ENCODE measurements at places on chromosomes 6 and 20.
A peak's percentile ranks its signal among the peaks of the same experiment; 100 is the strongest.

- DNase-seq, result no peak
Observed at GRCh38 chr20:24787071-24787470, 162.0 kb upstream of the CST7 start.

DNA sequence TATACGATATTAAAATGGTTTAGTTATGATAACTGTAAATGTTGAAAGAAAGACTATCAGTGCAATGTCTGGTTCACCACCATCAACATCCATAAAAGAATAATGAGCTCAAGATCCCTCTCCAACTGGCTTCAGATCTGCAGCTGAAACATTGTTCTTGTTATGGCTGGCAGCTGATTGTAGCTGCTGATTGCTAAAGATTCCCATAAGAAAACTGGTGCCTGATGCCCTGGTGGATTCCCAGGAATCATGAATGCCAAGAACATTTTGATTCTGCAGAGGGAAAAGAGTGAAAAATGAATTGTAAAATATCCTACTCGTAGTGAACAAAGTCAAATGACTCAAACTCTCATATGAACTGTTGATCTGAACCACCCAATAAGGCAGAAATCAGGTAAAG is 1160.2 kb downstream of the EPHA7 start:
- no peak for DNase-seq

GRCh38 chr6:73309785-73310502 is 44.1 kb downstream of the DPPA5 start:
- DNase-seq, result peak; percentile 90

GRCh38 chr20:60715172-60715571 is 536.9 kb upstream of the CDH4 start:
- no peak for DNase-seq

DNA sequence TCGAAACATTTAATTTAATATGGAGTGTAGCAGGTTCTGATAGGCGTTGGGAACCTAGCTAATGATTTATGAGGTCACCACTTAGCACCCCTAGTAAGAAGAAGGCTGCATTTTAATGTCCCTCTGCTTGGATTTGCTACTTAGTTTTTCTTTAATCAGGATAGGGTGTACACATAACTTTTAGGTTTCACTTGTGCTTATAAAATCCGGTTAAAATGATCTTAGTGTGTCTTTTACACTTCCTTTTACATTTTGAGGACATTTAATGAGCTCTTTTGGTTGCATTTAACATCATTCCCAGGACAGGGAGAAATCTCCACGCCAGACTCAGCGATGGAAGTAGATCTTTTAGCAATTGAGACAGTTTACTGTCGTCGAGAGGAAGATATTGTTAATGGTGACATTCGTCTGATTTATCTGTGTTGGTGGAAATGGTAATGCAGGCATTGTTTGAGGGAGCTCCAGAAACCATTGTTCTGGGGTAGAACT is 5.6 kb downstream of the TFAP2A start:
- DNase-seq, result no peak

- DNase-seq, result peak; percentile 75
Observed at GRCh38 chr6:151389618-151390275, 1.6 kb downstream of the ZBTB2 start.

- DNase-seq, result no peak
Observed at GRCh38 chr20:51703400-51704287, 64.5 kb downstream of the ATP9A start.

DNA sequence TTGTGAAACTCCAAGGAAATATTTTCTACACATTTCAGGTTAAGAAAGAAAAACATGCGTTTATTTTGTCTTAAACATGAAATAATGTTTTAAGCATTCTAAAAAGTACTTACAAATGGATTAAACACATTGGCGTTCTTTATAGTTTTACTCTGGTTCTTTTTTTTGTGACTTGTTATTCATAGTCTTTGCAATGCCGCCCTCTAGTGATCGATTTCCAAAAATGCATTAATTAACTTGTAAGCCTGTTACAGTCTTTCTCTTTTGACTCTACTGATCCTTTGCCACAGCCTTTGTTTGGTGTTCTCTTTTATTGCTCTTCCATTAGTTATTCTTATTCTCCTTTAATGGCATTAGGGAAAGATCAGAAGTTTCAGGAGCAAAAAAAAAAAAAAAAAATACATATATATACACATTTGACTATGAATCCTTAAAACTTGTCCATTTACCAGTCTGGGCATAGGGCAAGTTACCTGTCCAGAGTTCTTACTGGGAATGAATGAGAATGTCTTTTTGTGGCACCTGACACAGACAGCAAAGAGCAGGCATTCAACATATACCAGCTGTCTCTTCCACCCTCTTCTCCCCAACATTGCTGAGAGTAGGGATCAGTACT is 59.9 kb downstream of the MACROD2 start:
- peak; percentile 52 for DNase-seq

- DNase-seq, result peak; percentile 60
Observed at GRCh38 chr6:111871725-111872400, 1.4 kb downstream of the FYN start.

DNA sequence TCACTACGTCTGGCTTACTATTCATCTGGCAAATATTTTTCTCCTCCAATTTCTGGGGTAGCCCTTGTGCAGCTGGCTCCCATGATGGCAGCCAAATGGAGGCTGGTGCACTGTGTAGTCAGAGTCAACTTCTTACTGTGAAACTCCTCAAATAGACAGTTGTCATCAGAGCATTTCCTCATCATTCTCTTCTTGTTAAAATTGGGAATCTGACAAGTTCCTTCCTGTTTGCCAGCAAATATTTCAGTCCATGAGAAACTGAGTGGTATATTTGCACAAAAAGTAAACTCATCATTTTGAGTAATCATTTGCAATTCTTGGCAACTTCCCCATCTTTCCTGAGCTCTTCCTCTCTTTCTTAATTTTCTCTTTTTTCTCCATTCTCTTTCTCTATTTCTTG is 394.9 kb upstream of the RGS17 start:
- DNase-seq, result no peak

DNA sequence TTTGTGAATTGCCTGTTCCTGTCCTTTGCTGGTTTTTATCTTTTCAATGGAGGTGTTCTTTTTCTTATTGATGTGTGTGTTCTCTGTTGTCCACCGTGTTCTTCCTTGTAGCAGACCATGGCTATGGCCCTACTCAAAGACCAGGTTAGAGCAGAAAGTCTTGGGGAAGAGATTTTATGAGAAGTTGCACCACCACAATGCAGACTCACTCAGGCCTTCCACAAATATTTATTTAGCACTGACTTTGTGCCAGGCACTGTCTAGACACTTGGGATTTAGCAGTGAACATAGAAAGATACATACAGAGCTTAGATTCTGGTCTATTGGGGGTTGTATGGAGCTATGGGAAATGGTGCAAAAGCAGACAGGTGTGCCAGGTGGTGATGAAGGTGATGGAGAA is 98.8 kb downstream of the DTD1 start:
- DNase-seq, result no peak

GRCh38 chr6:140809694-140810101 is 1323.0 kb upstream of the GJE1 start:
- DNase-seq, result no peak

- DNase-seq, result no peak
Observed at GRCh38 chr6:126803769-126804168, 314.7 kb upstream of the RSPO3 start.

DNA sequence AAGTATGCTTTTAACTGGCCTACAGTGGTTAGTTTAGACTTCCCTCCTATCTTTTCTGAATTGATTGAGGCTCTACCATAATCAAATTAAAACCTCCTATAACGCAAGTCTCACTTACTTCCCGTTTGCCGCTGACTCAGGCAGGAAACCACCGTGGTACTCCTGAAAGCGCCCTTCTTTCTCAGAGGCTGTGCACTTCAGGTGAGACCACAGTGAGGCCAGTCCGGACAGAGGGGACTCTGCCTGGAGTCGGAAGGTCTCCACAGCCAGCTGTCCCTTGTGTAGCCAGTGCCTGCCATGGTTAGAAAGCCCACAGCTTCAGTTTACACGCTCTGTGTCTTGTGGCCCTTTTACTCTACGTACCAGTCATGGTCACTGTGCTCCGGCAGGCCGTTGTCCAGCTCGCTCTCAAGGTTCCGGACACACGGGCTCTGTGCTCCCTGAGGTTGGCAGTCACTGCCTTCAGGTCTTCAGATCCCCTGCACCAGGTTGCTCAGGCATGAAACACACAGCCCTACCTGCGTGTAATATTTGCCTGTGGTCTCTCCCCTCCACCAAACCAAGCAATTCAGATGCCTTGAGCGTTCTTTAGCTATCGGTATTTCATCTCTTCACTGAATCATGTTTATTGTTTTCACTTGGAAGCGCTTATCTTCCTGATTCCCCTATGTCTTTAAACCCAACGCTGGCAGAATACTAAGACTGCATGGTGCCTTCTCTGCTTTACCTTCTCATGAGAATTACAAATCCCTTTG is 178.8 kb downstream of the SMOC2 start:
- no peak for DNase-seq

DNA sequence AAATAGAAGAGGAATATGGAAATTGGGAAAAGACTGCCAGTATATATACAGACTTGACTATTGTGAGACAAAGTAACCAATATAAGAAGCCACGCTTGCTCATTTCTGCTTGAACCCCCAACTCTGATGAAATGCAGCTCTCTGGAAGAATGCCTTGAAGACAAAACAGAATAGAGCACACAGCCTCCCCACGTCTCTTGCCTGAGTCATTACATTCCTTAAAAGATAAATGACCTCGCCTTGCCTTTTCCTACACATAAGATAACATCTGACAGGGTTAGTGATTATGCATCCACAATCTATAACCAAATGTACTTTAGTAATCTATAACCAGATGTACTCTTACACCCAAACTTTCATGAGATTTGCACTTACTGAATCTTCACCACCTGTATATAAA is 141.1 kb upstream of the EEF1E1 start:
- DNase-seq, result no peak

DNA sequence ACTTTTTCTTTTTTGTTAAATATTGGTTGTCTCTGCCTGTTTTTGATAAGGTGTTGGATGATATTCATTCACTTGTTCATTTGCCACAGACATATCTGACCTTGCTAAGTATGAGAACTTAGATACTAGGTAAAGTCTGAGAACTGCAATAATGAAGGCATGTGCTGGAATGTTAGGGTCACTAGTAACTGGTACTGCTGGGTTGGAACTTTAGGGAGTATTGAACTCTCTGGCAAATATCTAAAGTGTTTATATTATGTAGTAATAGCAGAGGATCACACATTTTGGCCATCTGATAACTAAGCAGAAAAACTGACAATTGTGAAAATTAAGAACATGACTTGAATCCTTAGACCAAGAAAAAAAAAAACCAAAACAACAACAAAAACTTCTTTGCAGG is 162.7 kb downstream of the MEI4 start:
- no peak for DNase-seq

DNA sequence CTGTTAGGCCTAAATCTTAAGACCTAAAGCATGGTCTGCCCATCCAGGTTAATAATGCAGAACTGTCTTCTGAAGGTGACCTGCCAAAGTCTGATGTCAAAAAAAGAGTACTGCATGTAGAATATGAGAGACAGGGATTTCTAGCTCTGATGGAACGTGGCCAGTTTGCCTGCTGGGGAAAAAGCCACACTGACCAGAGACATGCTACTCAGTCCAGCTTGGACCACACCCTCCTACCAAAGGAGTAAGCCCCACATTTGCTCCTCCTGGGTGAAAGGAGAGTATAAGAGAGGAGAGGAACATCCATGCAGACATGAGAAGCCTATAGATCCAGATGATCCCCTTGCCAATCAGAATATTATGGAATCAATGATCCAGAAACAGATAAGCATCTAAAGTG is 229.9 kb upstream of the RUNX2 start:
- DNase-seq, result no peak

- DNase-seq, result no peak
Observed at GRCh38 chr6:29547573-29547972, 12.0 kb downstream of the UBD start.

DNA sequence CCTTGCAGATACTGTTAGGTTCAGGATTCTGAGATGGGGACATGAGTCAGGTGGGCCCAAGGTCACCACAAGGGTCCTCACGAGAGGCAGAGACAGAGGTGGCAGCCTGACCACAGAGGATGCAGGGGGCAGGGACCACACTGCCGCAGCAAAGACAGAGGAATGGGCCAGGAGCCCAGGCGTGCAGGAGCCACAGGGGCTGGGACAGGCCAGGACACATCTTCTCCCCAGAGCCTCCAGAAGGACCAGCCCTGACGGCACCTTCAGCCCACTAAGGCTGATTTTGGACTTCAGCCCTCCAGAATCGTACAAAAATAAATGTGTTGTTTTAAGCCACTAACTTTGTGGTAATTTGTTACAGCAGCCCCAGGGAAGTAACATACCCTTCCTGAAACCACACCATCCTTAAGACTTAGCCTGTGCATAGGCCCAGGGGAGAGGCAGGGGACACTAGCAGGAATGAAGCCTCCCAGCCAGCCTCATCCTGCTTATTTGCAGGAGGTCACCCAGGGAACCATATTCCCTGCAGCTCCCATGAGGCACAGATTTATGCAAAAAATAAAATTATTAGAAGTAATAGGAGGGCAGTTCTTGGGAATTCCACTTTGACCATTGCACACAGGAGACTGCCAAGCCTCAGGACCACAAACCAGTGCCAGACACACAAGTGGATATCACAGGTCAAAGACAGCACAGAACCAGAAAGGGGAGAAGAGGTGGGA is 119.3 kb upstream of the CST7 start:
- no peak for DNase-seq

DNA sequence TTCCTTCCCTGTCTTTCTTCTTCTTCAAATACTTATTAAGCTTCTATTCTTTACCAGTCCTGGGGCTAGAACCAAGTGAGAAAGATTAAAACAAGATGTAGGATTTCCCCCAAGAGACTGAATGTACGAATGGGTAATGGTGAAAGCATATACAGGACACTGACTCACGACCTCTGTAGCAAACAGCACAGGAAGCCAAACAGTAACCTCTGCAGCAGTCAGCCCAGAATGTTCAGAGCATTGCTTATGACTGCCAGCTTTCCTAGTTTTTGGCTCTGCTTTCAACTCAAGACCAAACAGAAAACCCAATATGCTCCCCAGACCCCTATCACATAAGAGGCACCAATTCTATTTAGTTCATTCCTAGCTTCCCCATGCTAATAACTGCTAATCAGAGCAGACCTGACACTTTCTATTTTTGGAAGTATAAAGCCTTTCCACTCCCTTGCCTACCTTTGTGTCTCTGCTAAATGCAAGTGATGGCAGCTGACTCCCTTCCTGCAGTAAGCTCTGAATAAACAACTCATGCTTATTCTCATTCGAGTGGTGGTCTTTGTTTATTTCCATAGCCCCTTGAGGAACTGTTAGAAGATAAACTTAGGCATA is 690.6 kb downstream of the EPM2A start:
- peak; percentile 72 for DNase-seq

DNA sequence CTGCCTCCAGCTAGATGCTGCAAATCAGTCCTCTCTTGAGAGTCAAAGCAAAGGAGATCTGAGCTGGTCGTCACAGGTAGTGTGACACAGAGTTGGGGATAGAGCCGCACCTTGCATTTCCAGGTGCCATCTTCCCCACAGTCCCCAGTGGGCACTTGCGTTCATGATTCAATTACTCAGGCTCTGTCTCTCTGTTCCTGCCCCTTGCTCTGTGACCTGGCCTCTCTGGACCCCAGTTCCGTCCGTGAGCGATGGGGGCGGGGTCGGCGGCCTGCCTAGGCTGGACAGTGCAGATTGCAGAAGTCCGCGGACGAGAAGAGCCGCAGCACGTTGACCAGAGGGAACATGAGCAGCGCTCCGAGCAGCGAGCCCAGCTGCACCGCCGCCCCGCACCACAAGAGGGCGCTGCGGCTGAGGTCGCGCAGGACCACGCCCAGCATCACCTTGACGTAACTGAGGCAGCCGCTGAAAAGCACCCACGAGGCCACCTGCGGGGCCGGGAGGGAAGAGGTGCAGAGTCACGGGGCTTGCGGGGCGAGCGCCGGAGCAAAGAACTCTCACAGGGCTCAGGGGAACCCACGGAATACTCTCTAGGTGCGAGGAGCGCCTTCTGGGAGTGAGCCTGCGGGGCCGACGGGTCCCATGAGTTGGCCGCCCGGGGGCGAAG is 7.4 kb downstream of the SLC52A3 start:
- peak; percentile 58 for DNase-seq

Data from GM03348 (cell line).